ENCODE measurements at places on chromosomes 2 and 18.

DNA sequence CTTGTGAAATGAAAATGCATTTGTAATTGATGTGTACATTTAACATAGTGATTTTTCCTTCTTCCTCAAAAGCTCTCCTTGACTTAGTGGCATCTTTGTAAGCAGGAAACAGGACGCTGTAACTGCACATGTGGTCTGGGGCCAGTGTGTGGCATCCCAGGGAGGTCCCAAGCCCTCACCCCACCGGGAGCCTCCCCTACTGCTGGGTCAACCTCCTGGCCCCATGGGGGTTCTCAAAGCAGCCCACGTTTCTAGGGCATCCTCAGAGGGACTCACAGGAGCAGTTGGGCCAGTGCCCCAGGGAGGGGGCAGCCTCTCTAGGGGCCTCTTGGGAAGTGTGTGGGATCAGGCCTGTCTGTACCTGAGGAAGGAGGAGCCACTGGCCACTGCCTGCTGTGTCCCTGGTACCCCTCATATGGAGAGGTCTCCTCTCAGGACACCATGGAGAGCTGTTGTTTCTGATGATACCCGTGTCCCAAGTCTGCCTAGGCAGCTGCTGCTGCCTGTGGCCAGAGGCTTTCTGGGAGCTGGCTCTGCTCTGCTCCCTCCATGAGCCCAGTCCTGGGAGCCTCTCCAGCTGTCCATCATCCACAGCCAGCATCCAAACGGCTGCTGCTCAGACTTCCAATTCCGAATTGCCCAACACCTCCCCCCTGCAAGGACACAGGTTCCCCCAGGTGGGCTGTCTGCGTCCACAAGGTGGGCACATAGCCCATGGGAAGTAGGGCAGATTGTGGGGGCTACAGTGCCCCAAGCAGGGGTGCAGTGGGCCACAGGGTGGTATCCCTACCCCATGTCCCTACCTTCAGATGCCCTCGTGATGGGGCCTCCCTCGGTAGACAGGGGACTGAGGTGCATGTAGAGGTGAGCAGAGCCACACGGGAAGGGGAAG, 13.4 kb downstream of the ARHGEF4 start:
- no peak for DNase-seq

DNA sequence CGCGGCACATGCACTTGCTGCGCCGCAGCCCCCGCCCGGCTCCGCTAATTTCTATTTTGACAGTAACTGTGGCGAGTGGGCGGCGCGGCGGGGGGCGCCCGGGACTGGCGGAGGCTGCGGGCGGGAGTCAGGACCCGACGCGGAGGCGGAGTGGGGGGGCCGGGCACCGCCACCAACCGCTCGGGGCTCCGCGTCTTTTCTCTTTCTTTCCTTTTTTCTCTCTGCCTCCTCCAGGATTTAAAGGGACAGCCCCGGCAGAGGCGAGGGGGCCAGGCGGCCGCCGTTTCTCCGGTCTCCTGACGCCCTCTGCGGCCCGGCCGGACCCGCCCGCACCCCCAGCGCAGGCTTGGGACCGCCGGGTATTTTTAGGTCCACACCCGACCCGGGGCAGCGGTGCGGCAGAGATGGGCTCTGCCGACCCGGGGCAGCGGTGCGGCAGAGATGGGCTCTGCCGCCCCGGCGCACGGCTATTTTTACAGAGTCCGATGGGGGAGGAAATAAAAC, 460 bp upstream of the ZBTB7C start:
- DNase-seq, result peak; percentile 80

DNA sequence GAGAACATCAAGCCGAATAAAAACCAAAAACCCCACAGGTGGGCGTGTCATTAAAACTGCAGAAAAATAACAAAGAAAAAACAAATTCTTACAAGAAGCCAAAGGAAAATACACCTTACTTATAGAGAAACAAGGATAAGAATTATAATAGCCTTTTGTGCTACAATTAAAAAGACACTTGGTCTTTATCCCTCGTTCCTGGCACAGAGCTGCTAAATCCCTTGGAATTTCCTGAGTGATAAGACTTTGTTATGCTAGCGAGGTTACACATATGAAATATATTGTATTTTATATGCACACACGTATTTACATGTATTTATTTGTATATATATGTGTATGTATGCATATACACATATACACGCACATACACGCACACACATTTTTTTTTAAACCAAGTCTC, 325.3 kb upstream of the TFPI start:
- no peak for DNase-seq

DNA sequence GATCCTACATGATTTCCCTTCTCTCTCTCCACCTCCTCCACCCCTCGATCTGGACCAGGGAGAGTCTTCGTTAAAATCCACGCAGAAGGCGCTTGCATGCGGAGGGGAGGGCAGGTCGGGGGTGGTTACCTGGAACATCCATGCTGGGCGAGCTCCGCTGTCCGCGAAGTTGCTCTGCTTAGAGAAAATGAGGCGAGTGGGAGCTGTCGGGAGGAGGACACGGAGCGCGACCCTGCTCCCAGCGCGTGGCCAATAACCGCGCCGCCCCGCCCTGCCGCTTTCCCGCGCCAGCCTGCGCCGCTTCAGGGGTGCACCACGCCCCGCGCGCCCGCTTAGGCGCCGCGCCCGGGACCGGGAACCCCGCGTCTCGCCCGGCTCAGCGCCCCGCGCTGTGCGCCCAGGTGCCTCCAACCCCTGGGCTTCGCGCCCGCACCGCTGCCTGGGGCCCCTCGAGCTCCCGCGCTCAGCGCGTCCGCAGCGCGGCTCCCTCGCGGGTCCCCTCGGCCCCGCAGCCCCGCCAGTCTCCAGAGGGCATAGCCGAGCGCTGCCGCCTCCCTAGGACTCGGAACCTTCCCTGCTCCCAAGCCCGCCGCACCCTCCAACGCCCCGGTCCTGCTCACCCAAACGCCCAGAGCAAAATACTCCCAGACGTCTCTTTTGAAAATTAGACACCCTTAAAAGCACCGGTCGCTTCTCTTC, 636 bp downstream of the CBLN2 start:
- DNase-seq, result no peak

GRCh38 chr2:135820003-135820618, 16.9 kb downstream of the LCT start:
- DNase-seq, result no peak

- no peak for DNase-seq
These were observed 182.9 kb downstream of the DYM start for GRCh38 chr18:49277395-49278036.

Measured in coronary artery (tissue), 2 donors.